ENCODE measurements at places on chromosomes 5 and 9.

DNA sequence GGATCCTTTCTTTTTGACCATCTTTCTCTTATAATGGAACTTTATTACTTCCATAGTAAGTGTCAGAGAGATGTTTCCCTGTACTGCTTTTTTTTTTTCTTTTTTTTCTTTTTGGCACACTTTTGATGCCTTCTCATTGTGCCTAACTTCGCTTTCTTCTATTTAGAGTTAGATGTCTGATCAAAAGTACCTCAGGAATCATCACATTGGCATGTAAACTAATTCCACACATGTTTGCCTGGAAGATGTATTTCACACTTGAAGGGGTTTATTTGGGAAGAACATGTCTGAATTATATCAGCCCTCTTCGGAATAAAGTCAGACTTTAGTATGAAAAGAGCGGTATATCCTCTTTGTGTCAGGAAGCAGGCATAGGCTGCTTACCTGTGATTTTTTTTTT lies 35.1 kb downstream of the SMARCA2 start:
- DNase-seq = no peak

DNA sequence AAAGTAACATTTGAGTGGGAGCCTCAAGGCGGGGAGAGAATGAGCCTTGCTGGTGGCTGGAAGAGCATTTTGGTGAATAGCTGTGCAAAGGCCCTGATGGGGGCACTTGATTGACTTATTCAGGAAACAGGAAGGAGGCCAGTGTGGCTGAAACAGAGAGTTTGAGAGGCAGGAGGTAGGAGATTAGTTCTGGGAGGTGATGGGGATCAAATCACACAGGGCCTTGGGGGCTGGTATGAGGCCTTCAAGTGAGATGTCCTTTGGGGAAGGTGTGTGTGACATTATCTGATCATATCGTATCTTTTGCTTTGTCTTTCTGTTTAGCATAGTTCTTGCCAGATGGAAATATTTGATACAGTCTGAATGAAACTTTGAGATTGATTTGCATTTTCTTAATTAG lies 172.3 kb downstream of the TENT4A start:
- no peak for DNase-seq

- DNase-seq = no peak
Measured at GRCh38 chr5:87598460-87598859, 185.7 kb upstream of the CCNH start.

DNA sequence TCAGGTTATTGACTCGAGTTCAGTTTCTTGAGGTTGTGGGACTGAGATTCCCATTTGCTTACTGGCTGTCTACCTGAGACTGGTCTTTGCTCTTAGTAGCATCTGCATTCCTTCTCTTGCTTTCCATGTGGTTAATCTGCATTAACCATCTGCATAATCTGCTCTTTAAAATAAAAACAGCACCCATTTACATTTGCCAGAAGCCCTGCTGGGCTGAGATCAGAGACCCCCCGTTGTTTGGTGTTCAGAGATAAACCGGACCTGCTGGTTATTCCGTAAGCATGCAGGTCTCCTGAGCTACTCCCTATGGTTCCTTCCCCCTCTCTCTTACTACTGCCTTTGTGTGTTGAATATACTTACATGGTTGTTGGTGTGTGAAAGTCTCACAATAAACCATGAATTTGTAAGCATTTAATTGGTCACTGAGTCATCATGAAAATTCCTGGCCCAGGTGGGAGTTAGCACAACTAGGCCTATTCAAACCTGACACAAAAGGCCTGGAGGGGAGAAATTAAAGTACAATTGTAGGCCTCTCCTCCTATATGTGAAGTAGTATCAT lies 396.7 kb downstream of the MRPS30 start:
- no peak for DNase-seq

DNA sequence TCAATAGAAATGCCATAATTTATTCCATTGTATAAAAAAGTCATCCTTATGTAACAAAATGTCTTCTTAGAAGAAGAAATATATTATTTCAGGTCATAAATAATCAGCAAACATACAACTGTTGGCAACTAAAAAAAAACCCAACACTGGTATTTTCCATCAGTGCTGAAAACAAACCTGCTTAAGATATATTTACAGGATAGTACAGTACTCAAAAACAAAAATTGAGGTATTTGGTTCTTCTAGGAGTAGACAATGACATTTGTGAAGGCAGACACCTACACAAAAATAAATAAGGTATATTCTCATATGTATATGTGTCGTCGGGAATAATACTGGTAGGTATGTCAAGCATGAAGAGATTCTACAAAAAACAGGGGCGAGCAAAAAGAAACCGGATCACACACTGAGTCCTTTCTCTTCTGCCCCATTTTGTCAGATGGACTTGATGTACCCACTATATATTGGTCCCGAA lies 2.9 kb downstream of the DUSP1 start:
- no peak for DNase-seq

- no peak for DNase-seq
Measured at GRCh38 chr9:25310961-25311360, 367.3 kb downstream of the TUSC1 start.

GRCh38 chr9:15670246-15670645 lies 117.4 kb downstream of the CCDC171 start:
- DNase-seq = no peak

DNA sequence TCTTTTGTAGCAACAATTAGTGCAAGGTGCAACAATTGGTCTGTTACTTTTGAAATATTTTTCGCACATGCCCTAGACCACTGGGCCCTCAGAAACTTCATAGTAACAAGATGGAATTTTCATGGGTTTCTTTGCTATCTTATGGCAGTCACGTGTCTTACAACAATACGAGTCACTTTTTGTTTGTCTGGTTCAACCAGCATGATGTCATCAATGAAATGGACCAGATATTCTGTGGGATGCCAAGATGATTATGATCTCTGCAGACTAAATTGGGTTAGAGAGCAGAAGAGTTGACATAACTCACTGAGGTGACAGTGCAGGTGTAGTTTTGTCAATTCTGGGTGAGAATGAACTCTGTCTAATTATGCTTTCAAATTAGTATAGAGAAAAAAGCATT lies 239.6 kb upstream of the RIOK2 start:
- DNase-seq = no peak

DNA sequence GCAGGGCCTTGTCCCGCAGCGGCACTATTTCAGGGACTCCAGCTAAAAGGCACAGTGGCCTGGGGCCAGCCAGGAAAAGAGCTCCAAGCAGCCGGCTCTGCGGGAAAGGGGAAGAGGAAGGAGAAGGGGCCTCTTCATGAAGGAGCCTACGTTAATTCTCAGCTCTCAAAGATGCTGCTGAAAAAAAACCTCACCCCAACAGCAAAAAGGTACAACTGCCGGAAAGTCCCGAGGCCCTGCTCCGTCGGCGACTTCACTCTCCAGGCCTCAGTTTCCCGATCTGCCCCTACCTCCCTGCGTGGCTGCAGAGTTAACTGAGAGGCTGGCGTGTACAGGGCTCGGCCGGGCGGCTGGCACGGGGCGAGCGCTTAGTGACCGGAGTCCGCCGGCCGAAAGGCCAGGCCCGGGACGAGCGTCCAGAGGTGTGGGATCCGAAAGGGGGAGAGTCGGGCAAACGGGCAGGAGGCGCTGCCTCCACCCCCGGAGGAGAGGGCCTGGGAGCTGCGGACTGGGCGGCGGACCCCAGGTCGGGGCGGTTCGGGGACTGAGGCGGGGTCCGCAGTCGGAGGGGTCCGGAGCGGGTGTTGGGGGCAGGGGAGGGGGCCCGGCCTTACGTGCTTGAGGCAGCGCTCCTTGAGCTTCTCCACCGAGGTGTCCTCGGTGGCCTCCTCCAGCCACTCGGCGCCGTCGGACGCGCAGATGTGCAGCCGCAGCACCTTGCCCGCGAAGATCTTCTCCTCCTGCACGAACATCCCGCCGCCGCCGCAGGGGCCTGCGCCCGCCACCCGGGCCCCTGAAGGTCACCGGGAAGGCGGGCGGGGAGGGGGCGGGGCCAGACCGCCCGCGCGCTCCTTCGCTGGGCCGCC lies 529 bp downstream of the UBAC1 start:
- no peak for DNase-seq

DNA sequence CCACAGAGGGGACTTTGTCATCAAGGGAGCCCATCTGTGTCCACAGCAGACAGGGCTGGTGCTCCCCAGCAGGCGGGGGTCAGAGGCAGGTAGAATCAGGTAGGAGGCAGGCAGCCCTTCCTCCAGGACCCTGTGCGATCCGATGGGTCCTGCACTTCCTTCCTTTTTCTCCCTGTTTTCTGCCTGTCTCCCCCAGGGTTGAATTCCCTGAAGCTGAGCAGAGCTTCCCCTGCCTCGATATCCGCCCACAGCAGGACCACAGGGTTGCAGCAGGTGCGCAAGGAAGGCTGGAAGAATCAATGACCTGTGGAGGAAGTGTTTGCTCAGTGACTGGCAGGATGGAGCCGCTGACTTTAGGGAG lies 69.2 kb downstream of the MRPL36 start:
- DNase-seq = no peak

- no peak for DNase-seq
Measured at GRCh38 chr5:27821681-27822080, 783.3 kb upstream of the CDH9 start.

DNA sequence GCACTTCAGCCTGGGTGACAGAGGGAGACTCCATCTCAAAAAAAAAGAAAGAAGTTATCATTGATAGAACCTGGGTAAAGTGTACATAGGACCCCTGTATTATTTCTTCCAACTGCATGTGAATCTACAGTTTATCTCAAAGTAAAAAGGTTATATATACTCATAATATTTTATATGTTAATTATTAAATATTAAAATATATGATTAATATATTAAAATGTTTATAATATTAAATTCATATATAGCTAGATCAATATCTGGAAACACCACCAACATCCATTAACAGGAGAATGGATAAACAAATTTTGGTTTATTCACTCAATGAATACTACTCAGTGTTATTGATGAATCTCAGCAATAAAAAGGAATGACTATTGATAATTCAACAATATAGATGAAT lies 19.7 kb downstream of the C5orf15 start:
- no peak for DNase-seq

DNA sequence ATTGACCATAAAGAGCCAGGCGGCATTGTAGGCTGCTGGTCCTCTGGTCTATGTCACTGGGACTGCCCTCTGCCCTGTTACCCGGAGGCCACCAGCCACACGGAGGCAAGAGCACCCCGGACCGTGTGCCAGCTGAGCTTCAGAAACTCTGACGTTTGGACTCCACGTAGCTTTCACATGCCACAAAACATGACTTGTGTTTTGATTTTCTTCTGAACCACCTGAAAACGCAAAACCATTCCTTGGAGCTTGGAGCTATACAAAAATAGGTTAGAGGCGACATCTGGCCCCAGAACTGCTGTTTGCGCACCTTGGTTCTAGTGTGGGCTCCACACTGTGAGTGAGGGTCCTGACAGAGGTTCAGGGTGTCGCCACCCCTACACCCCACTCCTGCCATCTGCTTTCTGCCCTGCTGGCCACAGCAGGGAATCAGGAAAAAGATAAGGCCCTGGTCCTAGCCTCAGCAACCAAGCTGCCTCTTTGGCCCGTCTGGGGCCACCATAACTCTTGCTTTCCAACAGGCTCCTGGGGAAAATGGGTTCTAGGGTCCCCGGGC lies 151.3 kb upstream of the IRX2 start:
- DNase-seq = no peak

DNA sequence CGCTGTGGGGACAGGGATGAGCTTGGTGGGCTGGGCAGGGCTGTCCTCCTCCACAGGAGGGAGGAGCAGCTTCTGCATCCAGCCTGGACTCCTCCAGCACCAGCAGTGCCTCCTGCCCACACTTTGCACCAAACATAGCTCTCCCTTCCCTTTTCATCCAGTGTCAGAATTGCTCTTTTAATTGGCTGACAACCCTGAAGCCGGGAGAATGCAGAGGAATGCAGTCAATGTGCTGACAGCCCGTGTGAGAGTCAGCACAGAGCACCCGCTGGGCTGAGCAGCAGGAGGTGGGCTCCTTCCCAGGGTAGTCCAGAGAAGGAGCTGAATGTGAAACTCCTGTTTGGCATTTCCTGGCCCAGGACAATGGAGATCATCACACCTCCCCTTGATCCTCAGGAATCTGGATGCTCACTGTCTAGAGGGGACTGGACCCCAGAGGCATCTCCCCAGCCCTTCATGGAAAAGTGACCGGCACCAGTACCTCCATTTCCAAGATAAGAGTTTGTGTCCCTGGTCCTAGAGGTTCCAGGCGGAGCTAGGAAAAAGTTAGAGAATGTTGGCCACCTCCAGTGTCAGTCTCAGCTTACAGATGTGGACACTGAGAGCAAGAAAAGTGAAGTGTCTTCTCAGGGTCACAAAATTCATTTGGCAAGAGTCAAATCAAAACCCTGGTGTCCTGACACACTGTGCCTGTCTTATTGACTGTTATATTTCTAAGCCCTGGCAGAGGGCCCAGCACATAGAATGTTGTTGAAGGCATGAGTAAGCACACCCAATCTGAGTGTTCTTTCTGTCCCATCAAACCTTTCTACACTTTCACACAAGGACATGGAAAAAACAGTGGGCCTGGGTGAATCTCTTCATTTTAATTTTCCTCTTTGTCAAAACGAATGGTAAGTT lies 202.1 kb downstream of the SNX18 start:
- DNase-seq = no peak

- no peak for DNase-seq
Measured at GRCh38 chr9:16693616-16694015, 176.9 kb downstream of the BNC2 start.

- DNase-seq = no peak
Measured at GRCh38 chr5:165874851-165875250, 2369.4 kb downstream of the MAT2B start.

GRCh38 chr5:145978708-145979107 lies 42.3 kb downstream of the SH3RF2 start:
- no peak for DNase-seq

DNA sequence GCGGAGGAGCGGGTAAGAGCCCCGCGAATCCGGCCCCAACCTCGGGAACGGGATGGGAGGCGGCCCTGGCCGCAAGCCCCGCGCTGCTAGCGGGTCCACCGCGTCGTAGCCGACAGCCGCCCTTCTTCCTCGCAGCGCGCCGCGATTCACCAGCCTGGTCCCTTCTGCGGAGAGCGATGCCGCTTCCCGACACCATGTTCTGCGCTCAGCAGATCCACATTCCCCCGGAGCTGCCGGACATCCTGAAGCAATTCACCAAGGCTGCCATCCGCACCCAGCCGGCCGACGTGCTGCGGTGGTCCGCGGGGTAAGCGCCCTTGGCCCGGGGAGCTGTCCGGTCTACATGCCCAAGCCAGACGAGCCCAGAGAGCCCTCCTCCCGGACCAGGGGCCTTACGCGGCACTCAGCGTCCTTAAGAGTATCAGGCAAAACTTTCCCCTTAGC lies 335 bp downstream of the ROPN1L start:
- no peak for DNase-seq

- no peak for DNase-seq
Measured at GRCh38 chr5:128711216-128711615, 173.2 kb upstream of the FBN2 start.

- DNase-seq = no peak
Measured at GRCh38 chr9:92978345-92978875, 31.1 kb downstream of the FGD3 start.

GRCh38 chr5:90962481-90962880 lies 403.9 kb downstream of the ADGRV1 start:
- DNase-seq = no peak

DNA sequence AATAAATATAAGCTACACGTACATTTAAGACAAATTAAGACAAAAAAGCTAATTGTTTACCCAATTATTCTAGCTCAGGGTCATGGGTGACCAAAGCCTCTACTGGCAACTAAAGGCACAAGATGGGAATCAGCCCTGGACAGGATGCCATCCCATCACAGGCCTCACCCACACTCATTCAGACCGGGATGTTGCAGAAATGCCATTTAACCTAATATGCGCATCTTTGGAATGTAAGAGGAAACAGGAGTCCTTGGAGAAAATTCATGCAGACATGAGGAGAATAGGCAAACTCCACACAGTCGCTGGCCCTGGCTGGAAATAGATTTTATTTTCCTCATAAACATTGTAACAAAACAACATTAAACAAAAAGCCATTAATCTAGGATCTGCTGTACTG lies 2003.8 kb upstream of the CDH9 start:
- no peak for DNase-seq

Data from H4 (cell line).